ENCODE measurements at places on chromosomes 7 and 10.

DNA sequence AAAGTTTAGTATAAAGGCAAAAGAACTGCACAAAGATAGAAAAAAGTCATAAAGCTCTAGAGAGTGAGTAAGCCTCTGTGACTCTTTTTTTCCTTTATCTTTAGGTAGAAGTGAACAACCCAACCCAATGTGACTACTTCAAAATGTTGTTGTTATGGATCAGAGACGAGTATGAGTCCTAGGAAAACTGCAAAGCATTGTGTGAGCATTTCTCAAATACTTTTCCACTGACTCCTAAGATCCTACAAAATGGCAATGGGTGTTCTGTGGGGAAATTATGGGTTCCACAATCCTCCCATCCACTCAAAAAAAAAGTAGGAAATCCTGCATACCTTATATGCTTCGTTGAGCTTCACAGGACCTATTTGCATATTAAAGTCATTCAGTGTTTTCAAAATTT is 177.1 kb downstream of the DGKI start:
- DNase-seq, result no peak

GRCh38 chr10:106816318-106817085 is 348.0 kb downstream of the SORCS1 start:
- no peak for DNase-seq

- no peak for DNase-seq
Measured at GRCh38 chr7:36986948-36987724, 262.8 kb upstream of the AOAH start.

GRCh38 chr10:34184939-34185386 is 630.1 kb downstream of the PARD3 start:
- no peak for DNase-seq

- DNase-seq, result no peak
Measured at GRCh38 chr7:459584-460373, 59.9 kb downstream of the PDGFA start.

- peak; percentile 55 for DNase-seq
Measured at GRCh38 chr10:56943221-56943755, 582.2 kb upstream of the ZWINT start.

GRCh38 chr10:60048091-60048501 is 141.7 kb upstream of the CCDC6 start:
- DNase-seq, result no peak

DNA sequence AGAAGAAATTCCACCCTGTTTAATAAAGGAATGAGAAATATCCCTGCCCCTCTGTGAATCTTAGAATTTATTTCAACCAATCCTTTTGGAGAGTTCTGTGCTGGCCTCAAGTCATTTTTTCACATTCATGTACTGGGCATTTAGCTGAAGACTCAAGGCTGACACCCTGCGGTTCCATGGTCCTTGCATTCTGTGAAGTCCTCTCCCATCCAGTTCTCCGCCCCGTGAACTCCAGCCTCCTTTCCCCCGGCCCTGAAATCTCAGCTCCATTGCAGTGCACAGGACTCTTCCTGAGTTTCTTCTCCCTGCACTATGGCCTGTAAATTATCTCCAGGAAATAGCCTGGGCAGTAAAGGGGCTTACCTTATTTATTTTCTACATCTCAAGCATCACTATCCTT is 183.0 kb upstream of the KCND2 start:
- DNase-seq, result no peak

DNA sequence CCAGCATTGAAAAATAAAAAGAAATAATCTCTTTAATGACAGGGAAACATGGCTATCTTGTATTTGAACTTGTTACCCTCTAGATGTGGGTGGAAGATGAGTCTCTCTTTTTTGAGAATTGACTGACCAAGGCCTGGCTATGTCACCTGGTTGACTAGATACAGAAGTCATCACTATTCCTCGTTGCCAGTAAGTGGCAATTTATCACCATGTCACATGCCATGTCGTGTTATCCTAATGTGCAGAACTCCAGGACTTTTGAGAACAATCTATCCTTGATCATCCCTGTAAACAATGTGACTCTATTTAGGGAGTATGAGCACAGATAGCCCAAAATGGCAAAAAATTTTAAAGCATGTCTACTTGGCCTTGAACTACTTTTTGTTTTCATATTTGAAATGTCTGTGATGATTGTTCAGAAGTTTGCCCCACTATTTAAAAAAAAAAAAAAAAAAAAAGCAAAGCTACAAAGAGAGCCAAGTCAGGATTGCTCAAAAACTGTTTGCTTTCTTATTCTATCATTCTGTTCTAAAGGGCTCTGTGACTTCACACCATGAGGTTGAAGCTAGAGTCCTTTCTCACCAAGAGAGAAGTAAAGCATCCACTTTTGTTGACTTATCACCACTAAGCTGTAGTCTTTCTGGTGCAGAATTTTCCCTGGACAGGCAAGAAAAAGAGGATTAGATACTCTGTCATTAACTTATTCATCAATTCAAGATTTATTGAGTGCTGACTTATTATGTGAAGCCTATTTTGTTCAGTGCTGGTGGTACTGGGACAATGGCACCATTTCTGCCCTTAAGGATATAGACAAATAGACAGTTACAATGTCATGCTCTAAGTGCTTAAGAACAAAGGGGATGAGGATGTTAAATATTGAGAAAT is 10.4 kb upstream of the WIPF3 start:
- no peak for DNase-seq

- peak; percentile 36 for DNase-seq
Measured at GRCh38 chr7:104240401-104240800, 32.6 kb upstream of the ORC5 start.

DNA sequence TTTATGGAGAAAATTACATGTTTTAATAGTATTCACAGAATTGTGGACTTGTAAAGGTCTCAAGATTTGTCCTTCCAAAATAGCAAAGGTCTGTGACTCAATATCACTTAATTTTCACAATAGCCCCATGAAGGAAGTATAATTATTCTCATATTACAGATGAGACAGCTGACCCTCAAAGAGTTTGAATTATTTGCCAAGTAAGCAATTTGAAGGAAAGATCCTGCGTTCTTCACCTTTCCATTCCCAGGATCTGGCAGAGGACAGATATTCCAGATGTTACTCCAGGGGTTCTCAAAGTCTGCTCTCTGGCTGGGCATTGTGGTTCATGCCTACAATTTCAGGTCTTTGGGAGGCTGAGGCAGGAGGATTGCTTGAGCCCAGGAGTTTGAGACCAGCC is 559.4 kb upstream of the AUTS2 start:
- no peak for DNase-seq

DNA sequence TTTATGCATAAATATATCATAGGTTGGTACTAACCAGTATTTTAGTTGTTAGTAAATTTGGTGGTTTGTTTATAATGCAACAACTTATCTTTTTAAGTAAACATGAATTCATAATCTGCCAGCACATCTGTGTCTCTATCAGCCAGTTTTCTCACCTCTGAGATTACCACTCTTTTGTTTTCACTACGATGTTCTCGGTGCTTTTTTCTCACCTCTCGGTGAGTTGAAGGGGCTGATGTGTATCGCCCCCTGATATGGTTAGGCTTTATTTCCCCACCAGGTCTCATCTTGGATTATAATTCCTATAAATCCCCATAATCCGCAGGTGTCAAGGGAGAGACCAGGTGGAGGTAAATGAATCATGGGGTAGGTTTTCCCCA is 114.1 kb downstream of the CAMK1D start:
- DNase-seq, result no peak

- no peak for DNase-seq
Measured at GRCh38 chr7:100353685-100354330, 4.1 kb upstream of the PILRB start.

DNA sequence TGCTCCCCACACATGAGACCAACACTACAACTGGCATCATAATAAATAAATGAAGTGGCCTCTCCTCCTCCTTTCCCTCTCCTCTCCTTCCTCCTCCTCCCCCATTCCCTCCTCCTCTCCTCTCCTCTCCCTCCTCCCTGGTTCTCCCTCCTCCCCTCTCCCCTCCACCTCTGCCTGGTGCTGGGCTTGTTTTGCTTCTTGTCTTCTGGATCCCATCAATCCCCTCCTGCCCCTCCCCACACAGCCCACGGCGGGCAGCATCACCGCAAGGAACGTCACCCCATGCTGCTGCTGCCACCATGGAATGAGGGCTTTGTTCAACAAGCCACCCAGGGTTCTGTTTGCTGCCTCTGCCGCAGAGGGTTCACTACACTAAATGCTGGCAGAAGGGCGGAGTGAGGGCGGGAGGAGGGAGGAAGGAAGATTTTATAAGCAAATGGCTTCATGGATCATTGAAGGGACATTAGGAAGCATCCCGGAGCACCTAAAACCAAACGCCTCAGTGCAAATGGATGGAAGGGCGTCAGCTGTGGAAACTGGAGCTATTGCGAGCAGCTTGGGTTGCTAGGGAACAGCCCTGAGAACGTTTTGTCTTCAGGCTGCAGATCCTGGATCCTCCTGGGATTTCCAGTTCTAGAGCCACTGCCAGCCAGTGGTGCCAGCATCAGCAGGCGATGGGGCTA is 379.7 kb upstream of the ZMIZ1 start:
- DNase-seq, result peak; percentile 35

GRCh38 chr10:59830601-59831259 is 75.6 kb downstream of the CCDC6 start:
- peak; percentile 43 for DNase-seq

GRCh38 chr10:44069573-44069972 is 315.3 kb downstream of the CXCL12 start:
- no peak for DNase-seq

DNA sequence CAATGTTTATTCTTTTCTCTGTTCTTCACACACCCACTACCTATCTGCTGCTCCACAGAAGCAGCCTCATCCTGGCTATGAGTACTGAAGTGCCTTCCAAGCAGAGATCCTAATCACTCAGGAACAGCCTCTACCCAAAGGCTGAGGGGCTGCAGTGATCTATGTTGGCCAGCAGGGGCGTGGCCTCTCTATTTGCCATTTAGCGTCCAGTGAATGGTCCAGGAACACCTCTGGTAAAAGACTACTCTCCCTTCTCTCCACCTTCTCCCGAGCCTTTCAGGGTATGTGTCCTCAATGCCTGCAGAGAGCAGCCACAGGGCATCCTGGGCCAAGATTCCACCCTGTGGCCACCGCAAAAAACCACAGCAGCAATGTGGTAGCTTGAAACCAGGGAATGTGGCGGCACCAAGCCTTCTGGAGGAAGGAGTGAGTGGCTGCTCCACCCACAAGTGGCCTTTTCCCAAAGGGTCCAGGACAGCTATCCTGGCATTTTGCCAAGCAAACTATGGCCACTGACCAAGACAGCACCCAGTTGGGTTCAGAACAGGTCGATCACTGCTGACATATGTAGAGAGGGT is 70.9 kb downstream of the SYPL1 start:
- no peak for DNase-seq

- no peak for DNase-seq
Measured at GRCh38 chr7:47814905-47815613, 133.2 kb downstream of the PKD1L1 start.
